ENCODE measurements at places on chromosomes 1 and 21.

GRCh38 chr1:108815566-108815965 is 41.3 kb downstream of the AKNAD1 start:
- peak; percentile 12 for DNase-seq

DNA sequence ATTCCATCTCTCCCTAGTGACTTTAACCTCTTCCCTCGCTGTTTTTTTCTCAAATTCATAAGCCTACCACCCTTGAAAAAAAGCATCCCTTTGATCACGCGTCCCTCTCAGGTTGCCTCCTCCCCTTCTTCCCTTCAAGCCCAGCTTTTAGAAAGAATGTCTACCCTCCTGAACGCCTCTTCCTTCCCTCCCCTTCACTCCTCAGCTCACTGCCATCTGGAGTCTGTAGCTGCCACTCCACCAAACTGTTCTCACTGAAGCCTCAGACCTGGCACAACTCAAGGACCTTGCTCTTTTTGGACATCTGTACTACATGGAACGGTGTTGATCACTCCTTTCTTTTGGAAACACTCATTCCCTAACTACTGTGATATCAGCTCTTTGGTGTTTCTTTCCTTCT is 80.6 kb downstream of the SLC25A24 start:
- no peak for DNase-seq

- DNase-seq, result no peak
These were observed 29.3 kb downstream of the ATF3 start for GRCh38 chr1:212637902-212638301.

- no peak for DNase-seq
These were observed 144.8 kb downstream of the GLUL start for GRCh38 chr1:182246783-182247182.

- DNase-seq, result no peak
These were observed 24.1 kb upstream of the SLC2A5 start for GRCh38 chr1:9093581-9093980.

GRCh38 chr1:70941563-70941962 is 106.1 kb downstream of the PTGER3 start:
- no peak for DNase-seq

DNA sequence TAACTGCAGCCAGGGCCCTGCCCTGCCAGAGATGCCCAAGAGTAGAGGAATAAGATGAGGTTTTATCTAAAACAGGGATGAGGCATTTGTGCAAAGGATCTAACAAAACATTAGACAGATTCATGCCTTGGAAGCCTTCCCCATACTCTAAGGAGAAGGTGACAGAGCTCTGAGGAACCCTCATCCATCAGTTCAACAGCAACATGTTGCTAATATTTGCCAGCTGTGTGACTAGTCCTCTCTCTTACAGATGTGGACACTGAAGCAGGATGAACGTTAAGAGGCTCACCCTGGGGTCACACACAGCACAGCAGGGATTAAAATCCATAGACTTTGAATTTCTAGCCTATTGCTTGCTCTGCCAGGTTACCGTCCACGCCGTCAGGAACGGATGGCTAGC is 99.0 kb downstream of the ZBTB18 start:
- DNase-seq, result no peak

- DNase-seq, result no peak
These were observed 53.5 kb upstream of the TRAPPC10 start for GRCh38 chr21:43958364-43959158.

DNA sequence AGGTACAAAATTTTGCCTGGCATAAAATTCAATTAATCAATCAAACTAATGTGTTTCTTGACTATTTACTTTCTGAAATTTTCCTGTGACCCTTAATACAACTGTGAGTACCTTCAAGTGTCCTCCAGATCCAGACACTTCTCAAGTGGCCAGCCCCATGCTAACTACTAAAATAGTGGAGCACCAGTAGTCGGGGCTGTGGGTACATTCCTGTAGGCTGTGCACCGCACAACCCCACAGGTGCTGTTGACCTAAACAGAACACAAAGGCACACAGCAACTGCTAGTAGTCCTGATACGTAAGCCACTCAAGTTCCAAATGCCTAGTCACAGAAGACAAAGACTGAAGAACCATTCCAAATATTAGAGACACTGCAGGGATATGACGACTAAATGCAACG is 36.6 kb downstream of the TMEM50B start:
- no peak for DNase-seq

- no peak for DNase-seq
These were observed 48.6 kb downstream of the MIGA1 start for GRCh38 chr1:77828098-77828497.

GRCh38 chr1:214404154-214404553 is 123.2 kb downstream of the SMYD2 start:
- DNase-seq, result peak; percentile 54

GRCh38 chr1:229295745-229296144 is 24.8 kb downstream of the RAB4A start:
- no peak for DNase-seq

DNA sequence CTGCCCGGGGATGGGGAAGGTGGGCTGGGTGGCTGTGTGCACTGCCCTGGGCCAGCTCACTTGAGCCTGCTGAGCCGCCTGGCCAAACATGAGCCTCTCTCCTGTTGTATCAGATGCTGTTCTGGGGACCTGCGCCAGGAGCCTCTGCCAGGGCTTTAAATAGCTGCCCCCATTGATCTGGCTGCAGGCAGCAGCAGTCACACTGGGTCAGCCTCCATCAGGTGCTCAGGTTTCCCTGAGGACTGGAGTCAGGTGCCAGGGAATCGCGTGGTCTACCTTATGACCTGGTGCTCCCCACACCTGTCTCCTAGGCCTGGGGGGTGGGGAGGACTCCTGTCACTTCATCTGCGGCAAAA is 700 bp upstream of the CCDC28B start:
- DNase-seq, result no peak

DNA sequence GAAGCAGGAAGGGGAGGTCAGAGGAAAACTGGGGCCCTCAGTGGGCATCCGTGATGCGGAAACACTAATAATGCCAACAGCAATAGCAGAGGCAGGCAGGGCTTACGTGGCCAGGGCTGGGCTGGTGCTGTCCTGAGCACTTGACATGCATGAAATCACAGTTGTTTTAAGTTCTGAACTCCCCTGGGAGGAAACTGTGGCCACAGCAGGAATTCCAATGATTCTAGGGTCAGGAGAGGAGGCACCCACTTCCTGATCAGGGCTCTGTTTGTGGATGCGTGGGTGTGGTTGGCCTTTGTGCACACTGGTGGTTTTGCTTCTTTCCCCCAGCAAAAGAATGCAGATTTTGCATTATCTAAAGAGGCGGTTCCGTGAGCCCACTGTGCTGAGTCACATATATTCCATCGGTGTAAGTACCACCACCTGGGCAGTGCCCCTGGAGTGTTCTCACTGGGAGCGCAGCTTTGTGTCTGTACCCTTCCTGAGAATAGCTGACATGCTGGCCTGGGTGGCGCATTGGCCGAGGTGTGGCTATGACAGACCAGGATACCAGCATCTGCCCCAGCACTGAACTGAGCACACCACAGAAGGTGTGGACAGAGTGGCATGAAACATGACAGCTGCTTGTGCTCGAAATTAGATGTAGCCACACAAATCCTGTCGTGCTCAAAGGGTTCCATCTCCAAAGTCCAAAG is 71.0 kb downstream of the PDE9A start:
- DNase-seq, result peak; percentile 43

GRCh38 chr1:36142121-36142520 is 7.2 kb downstream of the TRAPPC3 start:
- peak; percentile 84 for DNase-seq

- DNase-seq, result no peak
These were observed 406 bp downstream of the PUSL1 start for GRCh38 chr1:1308756-1309250.

DNA sequence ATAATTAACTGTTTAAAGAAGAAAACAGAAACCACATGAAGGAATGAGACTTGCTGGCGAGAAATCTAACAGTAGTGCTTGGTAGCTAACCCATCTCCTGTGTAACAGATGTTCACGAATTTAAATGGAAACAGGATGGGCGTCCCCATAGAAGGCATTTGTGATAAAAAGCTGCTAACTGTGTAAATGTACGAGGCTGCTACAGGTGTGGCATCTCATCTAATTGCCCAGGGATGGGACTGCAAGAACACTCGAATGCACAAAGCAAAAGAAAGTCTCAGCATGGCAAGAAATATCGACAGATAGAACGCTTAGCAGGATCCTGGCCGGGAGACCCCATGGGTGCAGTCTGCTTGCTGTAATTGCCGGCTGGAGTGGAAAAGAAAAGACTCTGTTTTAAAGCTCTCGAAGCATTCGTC is 112.7 kb downstream of the RUNX1 start:
- DNase-seq, result no peak

GRCh38 chr1:85655315-85655714 is 52.9 kb downstream of the ZNHIT6 start:
- no peak for DNase-seq

DNA sequence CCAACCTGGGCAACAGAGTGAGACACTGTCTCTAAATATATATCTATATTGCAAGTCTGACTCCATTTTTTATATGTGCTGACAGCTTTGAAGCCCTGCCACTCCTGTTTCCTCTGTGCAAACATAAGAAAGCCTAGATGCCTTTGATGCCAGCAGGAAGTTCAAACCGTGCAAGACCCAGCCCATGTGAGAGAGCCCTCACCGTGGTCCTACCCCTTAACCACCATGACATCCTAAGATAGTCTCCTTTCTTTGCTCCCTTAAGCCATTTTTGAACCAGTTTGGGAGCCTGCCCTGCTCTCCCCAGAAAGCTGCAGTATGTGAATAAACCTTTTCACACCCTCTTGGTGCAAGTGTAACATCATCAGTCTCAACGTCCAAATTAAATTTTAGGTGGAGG is 3.7 kb upstream of the DIPK1A start:
- no peak for DNase-seq

- no peak for DNase-seq
These were observed 6.2 kb downstream of the TFF2 start for GRCh38 chr21:42344631-42345030.

- peak; percentile 47 for DNase-seq
These were observed 2.8 kb downstream of the RGS16 start for GRCh38 chr1:182601416-182601786.

DNA sequence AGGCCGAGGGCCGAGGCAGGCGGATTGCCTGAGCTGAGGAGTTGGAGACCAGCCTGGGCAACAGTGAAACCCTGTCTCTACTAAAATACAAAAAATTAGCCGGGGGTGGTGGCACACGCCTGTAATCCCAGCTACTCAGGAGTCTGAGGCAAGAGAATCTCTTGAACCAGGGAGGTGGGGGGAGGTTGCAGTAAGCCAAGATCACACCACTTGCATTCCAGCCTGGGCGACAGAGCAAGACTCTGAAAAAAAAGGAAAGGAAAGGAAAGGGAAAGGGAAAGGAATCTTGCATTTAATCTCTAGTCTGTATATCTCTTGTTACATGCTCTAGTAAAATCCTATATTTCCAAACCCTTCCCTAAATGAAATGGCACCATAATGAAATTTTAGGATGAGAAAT is 328.3 kb upstream of the ADGRL2 start:
- no peak for DNase-seq

GRCh38 chr1:115184260-115184950 is 95.1 kb upstream of the TSPAN2 start:
- DNase-seq, result no peak

DNA sequence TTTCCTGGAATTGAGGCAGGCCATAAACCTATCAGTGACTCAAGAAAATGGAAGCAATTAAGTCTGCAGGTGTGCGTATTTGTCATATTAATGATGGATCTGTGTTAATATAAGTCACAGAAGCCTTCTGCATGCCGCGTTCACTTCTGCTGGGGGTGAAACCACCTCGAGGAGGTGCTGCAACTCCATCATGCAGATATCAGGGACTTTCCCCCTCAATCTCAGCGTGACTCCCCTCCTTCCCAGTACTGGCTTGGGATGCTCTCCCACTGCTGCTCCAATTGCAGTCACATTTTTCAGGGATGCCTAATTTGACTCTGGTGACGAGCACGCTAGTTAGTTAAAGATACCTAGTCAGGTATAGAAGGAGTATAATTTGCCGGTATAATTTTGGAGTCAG is 87.5 kb downstream of the ASTN1 start:
- no peak for DNase-seq

DNA sequence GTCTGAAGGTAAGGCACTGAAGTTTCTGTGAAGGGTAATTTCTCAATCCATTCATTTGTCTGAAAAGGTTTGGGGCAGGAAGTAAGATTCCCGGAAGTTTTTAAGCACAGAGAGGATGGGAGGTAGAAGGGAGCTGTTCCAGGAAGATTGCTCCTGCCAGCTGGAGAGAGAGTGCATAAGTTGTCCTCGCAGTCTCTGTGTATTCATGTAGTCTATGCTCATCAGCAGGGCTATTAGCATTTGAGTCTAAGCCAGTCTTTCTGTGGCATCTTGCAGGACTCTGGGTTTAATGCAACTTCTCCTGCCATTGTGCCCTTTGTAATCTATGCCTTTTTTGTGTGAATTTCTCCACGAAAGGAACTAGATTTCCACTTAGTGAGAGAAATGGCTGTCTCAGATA is 140.8 kb upstream of the FGGY start:
- DNase-seq, result no peak

GRCh38 chr1:212111536-212111935 is 76.0 kb downstream of the DTL start:
- DNase-seq, result no peak

GRCh38 chr21:34514576-34515115 is 2.6 kb upstream of the KCNE1 start:
- no peak for DNase-seq

DNA sequence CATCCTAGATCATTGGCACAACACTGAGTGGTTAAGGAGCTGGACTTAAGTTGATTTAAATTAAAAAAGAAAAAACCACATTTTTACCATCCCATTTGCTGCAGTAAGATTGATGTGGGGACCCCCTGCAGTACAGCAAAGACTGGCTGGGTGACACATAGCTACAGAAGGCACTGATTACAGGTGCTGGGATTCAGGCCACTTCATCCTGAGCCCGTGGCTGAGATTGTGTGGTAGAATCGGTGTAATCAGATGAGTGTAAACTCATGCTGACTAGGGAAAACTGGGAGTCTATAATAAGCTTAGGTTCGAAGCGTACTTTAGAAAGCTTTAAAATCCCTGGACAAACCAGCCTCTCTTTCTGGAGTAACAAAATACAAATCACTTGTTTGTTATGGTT is 70.1 kb downstream of the SLC25A24 start:
- no peak for DNase-seq

DNA sequence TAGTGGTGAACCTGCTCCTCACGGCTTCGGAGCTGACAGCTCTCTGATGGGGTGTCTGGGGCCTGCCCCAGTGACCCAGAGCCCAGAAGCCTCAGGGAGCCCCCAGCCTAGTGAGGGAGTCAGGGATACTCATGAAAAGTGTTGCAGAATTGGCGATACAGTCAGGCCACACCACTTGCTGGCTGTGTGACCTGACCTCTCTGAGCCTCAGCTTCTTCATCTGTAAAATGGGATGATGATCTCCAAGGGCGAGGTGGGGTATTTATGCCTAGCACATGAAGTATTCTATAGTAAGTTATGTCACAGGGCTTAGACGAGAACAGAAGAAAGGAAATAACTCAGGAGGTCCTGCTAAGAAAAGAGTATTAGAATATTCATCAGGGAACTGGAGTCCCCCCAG is 1.6 kb downstream of the TMEM51 start:
- DNase-seq, result no peak

DNA sequence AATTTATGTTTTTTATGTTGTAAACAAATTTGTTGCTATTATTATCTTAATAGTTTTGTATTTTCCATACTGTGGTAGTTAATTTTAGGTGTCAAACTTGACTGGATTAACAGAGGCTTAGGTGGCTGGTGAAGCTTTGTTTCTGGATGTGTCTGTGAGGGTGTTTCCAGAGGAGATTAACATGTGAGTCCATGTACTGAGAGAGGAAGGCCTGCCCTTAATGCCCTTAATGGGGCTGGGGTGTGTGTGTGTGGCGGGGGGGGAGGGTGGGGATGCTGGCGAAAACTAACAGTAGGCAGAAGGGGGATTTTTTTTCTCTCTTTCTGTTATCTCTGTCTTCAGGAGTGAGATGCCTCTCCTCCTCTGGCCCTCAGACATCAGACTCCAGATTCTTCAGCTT is 1.9 kb downstream of the OR14A16 start:
- DNase-seq, result no peak
